ENCODE measurements at places on chromosomes 6 and 20.
A peak's percentile ranks its signal among the peaks of the same experiment; 100 is the strongest.

DNA sequence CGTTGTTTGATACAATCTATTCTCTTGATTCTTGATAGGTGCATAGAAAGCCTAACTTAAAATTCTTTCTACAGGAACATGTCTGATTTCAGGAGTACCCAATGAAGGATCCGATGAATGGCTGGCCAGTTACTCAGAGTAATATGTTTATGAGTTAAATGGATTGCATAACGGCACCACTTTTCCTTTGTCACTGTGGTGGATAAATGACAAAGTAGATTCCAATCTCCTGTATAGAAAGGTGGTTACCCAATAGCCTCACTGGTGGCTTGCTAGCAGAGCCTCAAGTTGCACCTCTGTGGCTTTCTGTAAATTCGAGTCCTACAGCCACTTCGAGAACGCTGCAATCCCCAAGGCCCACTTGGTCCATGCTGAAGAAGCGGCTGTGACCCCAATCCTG is 28.4 kb downstream of the LHFPL5 start:
- no peak for DNase-seq

DNA sequence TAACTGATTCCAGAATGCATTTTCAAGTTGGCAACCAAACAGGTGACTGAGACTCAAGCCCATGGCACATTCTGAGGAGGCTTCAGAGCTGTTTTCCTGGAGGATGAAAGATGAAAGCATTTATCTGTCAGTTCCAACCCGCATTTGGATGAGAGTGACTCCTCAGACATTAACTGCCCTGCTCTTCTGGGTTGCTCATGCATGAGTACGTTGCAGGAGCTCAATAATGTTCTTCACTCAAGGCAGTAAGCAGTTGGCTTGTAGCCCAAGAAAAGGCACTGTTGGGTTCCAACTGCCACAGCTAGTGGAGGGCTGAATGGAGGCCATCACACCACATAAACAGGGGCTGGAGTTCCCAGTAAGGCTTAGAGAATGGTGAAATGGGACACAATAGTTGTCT is 155.3 kb downstream of the FUT9 start:
- DNase-seq = no peak

DNA sequence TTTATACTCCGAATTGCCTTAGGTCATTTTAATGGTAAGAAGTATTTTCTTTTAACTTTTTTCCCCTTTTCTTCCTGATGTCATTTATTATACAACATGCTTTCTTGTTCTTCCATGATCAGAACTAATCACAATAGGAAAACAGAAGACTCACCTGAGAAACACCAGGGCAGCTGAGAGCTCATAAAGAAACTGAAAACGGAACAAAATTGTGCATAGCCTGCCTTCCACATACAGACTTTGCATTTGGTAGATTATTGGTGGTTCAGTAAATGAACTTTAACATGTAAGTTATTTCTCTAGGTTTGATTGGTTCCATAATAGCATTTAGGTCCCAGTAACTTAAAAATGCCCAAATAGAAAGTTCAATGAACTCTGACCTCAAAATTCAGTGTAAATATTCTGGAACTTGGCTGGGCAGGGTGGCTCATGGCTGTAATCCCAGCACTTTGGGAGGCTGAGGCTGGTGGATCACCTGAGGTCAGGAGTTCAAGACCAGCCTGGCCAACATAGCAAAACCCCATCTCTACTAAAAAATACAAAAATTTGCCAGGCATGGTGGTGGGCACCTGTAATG is 161.1 kb upstream of the DTNBP1 start:
- DNase-seq = no peak

DNA sequence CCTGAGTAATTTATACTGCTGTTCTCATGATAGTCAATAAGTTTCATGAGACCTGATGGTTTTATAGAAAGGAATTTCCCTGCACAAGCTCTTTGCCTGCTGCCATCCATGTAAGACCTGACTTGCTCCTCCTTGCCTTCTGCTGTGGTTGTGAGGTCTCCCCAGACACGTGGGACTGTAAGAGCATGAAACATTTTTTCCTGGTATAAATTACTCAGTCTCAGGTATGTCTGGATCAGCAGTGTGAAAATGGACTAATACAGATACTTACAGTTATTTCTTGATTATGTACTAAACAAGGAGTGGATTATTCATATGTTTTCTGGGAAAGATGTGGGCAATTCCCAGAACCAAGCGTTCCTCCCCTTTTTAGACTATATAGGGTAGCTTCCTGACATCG is 1.9 kb upstream of the TRIM38 start:
- no peak for DNase-seq

- no peak for DNase-seq
Measured at GRCh38 chr6:88168362-88168761, 2.2 kb upstream of the CNR1 start.

GRCh38 chr20:38217791-38218565 is 42.6 kb downstream of the KIAA1755 start:
- peak; percentile 25 for DNase-seq

GRCh38 chr20:5153612-5154542 is 27.1 kb downstream of the CDS2 start:
- no peak for DNase-seq

- no peak for DNase-seq
Measured at GRCh38 chr20:34190262-34190661, 51.0 kb upstream of the ASIP start.

DNA sequence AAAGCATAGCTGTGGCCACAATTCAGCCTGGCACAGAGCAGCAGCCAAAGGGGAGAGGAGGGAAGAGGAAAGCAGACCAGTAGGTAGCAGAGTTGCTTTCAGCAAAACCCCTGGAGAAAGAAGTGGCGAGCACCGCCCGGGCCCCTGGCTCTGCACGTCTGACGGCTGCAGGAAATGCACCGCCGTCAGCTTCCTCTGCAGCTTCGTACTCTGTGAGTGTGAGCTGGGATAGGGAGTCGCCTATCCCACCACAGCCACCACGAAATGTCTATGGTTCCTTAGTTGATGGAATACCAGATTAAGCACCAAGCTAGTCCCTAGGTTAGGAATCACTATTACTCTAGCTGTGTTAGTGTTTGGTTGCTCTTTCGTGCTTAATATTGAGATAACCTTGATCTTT is 79.9 kb upstream of the NAA20 start:
- no peak for DNase-seq

DNA sequence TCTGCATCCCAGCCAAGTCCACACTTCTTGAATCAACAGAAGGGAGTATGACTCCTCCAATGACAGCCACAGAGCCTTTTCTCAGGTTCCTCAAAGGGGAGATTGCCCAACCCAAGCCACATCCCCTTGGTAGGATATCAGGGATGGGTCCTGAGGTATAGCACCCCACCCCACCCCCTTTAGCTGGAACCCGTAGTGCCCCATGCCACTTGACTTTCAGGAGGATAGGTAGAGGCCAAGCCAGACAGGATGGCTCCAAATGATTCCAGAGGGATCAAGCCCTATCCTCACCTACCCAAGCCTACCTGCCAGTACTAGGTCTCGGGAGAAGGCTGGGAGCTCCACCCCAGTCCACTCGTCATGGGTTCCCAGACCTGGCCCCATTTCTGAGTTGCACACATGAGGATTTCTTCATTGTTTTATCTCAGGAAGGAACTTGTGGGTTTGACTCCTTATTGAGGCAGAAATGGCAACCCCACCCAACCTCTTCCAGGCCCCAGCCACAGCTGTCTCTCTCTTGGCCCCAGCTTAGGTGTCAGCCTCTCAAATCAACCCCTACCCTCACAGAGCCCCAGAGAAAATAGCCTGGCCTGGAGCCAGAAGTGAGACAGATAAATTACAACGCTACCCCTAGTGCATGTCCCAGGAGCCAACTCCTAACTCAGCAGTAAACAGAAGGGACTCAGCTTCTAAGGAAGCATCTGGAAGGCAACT is 3.6 kb downstream of the CCND3 start:
- no peak for DNase-seq

DNA sequence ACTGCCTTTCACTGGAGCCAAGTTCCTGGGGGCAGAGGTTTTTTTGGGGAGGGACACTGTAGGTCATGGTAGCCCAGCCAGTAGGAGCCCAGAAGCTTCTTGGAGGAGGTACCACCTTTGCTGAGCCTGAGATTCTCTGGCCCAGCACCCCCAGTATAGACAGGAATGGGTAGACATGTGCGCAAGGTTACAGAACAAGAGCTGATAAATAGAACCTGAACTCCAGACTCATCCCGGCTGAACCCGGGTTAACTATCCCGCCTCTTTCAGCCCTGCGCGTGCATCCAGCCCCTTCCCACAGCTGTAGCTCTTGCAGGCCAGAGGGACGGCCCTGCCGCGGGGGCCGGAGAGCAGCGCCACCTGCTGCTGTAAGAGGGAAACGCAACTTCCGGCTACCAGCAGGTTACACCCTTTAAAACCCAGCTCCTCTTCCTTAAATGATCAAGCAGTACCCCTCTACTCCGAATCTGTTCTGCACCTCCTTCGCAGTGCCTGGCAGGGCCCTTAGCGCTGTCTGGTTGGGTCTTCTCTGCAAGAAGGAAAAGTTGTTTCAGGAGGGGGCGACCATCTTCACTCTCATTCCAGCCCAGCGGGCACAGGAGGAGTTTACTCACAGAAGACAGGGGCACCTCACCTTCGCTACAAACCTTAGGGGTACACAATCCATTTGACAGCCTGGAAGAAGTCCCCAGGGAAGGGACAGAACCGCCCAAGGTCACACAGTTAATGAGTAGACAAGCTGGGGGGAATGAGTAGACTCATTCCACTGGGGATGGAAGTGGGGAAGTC is 7.5 kb downstream of the SRXN1 start:
- DNase-seq = peak; percentile 62

- DNase-seq = peak; percentile 25
Measured at GRCh38 chr6:168132531-168133167, 53.6 kb upstream of the FRMD1 start.

DNA sequence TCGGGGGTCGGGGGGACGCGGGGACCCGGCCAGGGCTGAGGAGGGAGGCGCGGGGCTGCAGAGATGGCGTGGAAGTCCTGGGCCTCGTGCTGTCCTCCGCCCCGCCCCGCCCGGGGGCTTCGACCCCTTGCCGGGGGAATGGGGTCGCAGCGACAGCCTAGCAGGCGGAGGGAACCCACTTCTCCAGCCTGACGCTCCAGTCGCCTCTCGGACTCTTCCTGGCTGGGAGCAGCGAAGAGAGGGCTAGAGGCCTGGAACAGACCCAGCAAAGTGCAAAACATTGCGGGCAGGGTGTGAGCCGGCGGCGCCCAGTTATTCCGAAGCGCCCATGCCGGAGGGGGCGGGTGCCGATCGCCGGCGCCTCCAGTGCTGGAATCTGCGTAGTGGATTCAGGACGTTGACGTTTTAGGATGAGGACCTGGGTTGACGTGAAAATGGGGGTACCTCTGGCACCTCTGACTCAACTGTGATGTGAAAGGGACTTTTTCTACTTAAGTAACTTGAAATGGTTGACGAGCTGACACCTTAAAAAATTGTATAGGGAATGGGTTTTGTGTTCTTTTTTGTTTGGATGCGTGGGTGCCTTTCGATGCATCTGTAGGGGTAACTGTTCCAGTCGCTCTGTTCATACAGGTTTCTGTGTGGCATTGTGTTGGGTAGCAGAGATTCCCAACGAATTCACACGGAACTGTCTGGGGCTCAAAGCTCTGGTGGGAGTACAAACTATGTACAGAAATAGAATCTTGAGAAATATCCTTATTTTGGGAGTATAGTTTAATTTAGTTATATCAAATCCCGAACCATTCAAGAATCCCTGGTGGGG is 1.4 kb downstream of the SLC35F1 start:
- DNase-seq = no peak

GRCh38 chr20:59324521-59325141 is 24.2 kb downstream of the EDN3 start:
- DNase-seq = no peak

DNA sequence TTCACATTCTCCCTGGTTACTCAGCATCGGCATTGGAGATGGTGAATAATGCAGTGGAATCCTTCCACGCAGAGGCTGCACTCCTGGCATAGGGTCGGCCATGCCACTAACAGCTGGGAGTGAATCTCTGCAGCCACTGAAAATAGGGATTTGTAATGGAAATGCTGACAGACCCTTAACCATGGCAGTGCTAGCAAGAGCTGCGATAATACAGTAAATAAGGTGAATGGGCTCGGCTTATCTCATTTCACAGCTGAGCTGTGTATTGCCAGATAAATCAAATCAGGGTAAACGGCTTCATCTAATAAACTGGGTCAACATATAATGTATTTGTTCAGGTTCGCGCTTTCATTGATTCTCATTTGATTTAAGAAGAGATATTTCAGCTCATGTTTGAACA is 156.8 kb downstream of the SLC35B3 start:
- no peak for DNase-seq

- no peak for DNase-seq
Measured at GRCh38 chr20:20528861-20529260, 161.0 kb downstream of the INSM1 start.

DNA sequence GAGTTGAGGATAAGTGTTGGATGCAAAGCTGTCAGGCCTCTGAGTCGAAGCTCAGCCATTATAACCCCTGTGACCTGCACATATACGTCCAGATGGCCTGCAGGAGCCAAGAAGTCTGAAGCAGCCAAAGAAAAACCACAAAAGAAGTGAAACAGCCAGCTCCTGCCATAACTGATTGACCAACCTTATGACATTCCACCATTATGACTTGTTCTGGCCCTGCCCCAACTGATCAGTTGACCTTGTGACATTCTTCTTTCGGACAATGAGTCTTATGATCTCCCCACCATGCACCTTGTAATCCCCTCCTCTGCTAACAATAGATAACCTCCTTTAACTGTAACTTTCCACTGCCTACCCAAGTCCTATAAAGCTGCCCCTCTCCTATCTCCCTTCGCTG is 133.7 kb upstream of the AGPAT4 start:
- DNase-seq = no peak
